ENCODE measurements at places on chromosomes 4 and X. TPM values are rescaled to one million over a fixed set of nuclear protein-coding genes. Genes with fewer than 3 reads are reported as not detected.

- DNase-seq, result peak; percentile 26
Measured at GRCh38 chr4:86280246-86280645, 79.6 kb downstream of the MAPK10 start.

DNA sequence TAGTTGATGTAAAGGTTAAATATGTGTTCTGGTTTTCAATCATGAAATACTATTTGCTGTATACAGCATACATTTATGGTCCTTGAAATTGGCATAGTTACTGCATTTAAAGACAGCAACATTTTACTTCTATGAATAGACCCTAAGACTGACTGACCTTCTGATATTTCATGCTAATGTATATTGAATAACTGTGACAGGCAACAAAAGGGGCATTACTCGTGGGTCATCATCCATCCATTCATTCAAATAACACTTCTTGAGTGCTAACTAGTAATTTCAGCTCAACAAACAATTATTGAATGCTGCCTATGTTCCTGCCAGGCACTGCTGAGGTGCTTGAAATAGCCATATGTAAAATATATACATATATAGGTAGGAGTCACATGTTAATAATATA, 92.8 kb upstream of the ADAMTS3 start:
- DNase-seq, result no peak

GRCh38 chrX:129025376-129025775, 497.9 kb downstream of the SMARCA1 start:
- no peak for DNase-seq

DNA sequence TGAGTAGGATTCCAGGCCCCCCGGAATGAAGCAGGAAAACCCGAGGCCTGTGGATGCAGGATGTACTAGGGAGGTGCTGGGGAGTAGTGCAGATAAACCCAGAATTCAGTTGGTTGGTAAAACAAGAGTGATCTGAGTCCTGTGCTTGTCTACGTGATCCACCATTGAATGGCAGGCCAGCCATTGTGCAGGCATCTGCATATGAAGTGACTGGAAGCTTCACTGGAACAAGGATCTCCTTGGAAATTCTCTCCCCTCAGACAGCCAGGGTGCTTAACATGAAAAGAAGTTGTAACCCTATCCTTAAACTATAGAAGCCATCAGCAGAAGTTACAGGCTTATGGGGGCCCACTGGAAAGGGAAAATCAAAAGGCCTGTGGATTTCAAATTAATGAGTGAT, 656 bp upstream of the GSPT2 start:
- no peak for DNase-seq

The MED12 gene
- 31.5 TPM for total RNA-seq

The GDPD2 gene
- total RNA-seq, result not detected

Data from fibroblast of villous mesenchyme (primary cell).